ENCODE measurements at places on chromosomes 1 and 21. TPM values are rescaled to one million over a fixed set of nuclear protein-coding genes. Genes with fewer than 3 reads are reported as not detected.

- no peak for DNase-seq
These were observed 204.9 kb downstream of the TBX15 start for GRCh38 chr1:118783095-118783758.

GRCh38 chr21:43354666-43355065 lies 72.3 kb downstream of the SIK1 start:
- DNase-seq = no peak

GRCh38 chr1:26358411-26359384 lies 4.8 kb upstream of the CRYBG2 start:
- peak; percentile 97 for DNase-seq

- DNase-seq = no peak
These were observed 105.9 kb downstream of the GPATCH2 start for GRCh38 chr1:217524787-217525520.

SYT2 gene
- not detected for total RNA-seq

NKAIN1 gene
- total RNA-seq = not detected

- no peak for DNase-seq
These were observed 1.5 kb downstream of the GCLM start for GRCh38 chr1:93907718-93908117.

DNA sequence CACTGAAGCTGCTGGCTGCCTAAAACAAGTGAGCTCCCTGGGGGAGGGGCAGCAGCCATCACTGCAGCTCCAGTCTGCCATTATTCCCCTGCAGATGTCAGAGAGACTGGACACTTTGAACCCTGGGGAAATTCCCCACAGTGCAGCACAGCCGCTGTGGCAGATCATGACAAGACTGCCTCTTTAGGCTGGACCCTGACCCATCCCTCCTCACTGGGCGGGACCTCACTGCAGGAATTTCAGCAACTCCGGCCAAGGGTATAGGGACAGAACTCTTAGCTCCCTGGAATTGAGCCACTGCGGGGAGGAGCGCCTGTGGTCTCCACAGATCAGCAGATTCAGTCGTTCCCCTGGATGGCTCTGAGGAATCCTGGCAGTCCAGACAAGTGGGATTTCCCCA lies 964.6 kb downstream of the BRINP3 start:
- no peak for DNase-seq

- DNase-seq = no peak
These were observed 3.4 kb downstream of the TNFRSF25 start for GRCh38 chr1:6462412-6463119.

GRCh38 chr1:181140891-181141290 lies 52.4 kb downstream of the IER5 start:
- DNase-seq = no peak

HEYL gene
- 0.17 TPM for total RNA-seq

DNA sequence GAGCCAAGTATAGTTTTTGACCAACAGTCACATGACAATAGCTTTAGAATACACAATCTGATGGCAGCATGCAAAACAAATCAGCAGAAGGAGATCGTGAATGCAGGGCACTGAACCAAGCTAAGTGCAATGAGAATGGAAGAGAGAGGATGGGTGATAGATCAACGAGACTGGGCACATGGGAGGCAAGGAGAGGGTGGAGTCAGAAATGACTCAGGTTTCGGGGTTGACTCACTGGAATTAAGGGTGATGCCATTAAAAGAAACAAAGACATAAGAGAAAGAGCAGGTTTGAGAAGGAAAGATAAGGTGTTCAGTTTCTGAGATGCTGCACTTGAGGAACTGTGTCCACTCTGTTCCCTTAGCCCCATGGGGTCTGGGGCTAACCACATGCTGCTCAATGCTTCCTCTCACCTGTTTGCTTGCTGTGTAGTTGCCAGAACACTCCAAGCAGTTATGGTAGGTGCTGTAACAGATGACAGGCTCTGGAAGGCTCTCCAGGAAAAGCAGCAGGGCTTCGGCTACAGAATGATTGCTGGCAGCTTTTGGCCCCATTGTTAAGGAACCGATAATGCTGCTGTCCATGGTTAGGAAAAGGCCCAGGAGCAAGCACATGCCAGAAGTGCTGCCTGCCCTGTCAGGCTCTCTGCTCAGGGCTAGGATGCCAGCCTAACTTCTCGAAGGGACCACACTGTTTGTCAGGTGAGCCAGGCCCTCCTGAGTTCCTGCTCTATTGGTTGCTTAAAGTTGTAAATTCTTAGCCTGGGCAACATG lies 6.1 kb upstream of the MTF1 start:
- peak; percentile 84 for DNase-seq

DNA sequence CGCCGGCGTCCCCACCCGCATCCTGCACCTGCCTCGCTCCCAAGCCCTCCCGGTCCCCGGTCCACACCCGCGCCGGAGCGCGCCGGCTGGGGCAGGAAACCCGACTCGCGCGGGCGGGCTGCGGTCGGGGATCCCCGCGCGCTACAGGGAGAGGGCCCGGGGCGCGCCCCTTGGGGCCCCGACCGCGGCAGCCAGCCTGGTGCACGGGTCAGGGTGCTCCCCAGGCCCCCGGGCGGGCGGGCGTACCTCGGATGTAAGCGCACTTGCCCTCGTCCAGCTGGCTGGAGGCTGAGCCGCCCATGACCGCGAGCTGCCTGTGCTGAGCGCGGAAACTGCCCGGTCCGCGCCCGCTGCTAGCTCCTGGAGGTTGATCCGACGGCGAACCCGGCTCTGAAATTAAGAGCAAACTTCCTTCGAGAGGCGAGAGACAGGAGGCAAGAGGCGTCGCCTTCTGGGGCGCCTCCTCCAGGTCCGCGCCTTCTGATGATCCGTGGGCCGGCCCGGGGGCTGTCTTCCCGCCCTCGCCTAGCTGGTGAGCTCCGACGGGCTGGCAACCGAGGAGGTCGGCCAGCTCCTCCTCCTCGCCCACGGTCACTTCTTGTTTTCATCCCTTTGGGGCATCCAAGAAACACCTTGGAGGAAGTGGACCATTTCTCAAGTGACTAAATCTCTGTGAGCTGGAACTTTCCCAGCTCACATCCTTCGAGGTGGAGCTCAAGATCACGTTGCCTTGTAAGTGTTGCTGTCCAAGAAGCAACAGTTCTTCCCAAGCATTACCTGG lies at the start of gene NIBAN1:
NIBAN1 (minus strand) TSS at position 453 of the 781 bp plus-strand sequence; CDS start at position 301, 152 bp downstream.
- DNase-seq = peak; percentile 50

ETV3L gene
- not detected for total RNA-seq

- no peak for DNase-seq
These were observed 244.6 kb upstream of the NEGR1 start for GRCh38 chr1:72526926-72527325.

GRCh38 chr1:53945433-53946251 lies at the start of gene IFT25:
Gene IFT25 (minus strand): TSS chr1:53945699. CDS start chr1:53940082, 5,617 bp downstream.
- peak; percentile 99 for DNase-seq

- DNase-seq = no peak
These were observed 741 bp downstream of the RGS2 start for GRCh38 chr1:192809307-192810252.

AK5 gene
- 1.2 TPM for total RNA-seq

RHOU gene
- not detected for total RNA-seq

RAB25 gene
- total RNA-seq = 129 TPM

ZBED6 gene
- 32.7 TPM for total RNA-seq

CD5L gene
- total RNA-seq = not detected

PPM1J gene
- 6.0 TPM for total RNA-seq

- no peak for DNase-seq
These were observed 118.7 kb downstream of the UBR4 start for GRCh38 chr1:19091196-19091953.

- no peak for DNase-seq
These were observed 20.1 kb downstream of the ZNF691 start for GRCh38 chr1:42866549-42866948.

DNA sequence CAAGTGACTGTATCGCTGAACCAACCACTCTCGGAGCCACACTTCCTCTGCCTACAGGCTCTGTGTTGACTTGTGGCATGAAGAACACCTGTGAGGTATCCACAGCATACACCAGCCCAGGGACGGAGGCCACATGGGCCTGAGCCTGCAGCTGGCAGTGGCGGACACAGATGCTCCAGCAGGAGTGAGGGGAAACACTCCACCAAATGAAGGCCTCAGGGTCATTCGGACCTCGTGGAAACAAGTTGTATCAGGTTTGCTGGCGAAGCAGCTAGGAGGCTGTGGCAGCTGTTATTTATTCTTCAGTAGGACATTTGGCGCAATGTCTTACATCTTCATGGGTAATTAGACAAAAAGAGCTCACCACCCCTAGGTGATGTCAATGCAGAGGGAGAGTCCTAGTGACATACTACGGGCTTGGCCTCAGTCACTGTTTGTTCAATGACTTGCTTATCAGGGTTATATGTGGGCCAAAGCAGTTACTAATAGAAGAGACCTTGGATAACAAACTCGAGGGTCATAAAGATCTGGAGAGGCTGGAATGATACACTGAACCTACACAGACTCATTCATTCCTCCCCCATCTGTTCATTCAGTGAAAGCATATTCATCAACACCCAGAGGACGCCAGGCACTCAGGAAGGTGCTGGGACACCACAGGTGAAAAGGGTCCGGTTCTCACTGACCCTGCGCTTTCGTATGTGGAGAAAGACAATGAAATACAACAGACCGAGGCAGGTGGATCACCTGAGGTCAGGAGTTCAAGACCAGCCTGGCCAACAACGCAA lies 11.6 kb upstream of the ETS2 start:
- no peak for DNase-seq

DNA sequence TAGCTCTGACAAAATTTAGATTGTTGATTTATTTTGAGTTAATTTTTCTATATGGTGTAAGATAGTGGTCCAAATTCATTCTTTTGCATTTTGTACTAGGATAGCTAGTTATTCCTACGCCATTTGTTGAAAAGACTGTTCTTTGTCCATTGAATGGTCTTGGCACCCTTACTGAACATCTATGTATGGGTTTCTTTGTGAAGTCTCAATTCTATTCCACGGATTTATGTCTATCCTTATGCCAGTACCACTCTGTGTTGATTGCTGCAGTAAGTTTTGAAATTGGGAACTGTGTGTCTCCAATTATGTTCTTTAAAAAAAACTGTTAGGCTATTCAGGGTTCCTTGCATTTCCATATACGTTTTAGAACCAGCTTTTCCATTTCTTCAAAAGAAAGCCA lies 145.7 kb downstream of the ZNF644 start:
- DNase-seq = no peak

DNA sequence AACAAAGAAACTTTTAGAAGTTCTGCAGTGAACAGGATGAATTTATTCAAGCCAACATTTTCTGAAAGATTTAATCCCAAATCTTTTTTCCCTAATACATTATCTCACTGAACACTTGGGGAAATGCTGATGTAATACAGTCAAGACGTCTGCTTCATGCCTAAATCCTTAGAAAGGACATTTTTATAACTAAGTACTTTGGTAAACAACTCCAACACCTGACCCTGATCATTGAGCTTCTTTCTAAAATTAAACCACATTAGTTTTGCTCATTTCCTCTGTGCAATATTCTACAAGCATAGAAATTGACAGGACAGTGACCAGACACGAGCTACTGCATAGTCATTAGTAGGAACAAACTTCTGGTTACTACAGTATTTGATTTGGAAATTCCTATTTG lies 183.5 kb downstream of the TPR start:
- no peak for DNase-seq

GRCh38 chr1:7967651-7968050 lies 6.1 kb downstream of the PARK7 start:
- no peak for DNase-seq

- DNase-seq = no peak
These were observed 578.5 kb upstream of the ZP4 start for GRCh38 chr1:238469146-238469631.

ANKRD65 gene
- total RNA-seq = 14.7 TPM

TMOD4 gene
- 1.2 TPM for total RNA-seq

ZCCHC17 gene
- 25.8 TPM for total RNA-seq

DNA sequence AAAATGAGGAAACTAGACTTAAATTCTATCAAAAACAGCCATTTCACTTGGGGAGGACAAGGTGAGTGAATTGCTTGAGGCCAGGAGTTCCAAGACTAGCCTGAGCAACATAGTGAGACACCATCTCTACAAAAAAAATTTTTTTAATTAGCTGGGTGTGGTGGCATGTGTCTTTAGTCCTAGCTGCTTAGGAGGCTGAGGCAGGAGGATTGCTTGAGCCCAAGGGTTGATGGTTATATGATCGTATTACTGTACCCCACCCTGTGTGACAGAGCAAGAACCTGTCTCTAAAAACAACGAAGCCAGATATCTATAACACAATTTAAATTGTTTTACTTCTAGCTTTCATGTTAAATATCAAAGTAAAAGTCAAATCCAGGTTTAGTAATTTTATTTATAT lies 126.1 kb upstream of the HP1BP3 start:
- no peak for DNase-seq

ARPC5 gene
- 143 TPM for total RNA-seq

DNA sequence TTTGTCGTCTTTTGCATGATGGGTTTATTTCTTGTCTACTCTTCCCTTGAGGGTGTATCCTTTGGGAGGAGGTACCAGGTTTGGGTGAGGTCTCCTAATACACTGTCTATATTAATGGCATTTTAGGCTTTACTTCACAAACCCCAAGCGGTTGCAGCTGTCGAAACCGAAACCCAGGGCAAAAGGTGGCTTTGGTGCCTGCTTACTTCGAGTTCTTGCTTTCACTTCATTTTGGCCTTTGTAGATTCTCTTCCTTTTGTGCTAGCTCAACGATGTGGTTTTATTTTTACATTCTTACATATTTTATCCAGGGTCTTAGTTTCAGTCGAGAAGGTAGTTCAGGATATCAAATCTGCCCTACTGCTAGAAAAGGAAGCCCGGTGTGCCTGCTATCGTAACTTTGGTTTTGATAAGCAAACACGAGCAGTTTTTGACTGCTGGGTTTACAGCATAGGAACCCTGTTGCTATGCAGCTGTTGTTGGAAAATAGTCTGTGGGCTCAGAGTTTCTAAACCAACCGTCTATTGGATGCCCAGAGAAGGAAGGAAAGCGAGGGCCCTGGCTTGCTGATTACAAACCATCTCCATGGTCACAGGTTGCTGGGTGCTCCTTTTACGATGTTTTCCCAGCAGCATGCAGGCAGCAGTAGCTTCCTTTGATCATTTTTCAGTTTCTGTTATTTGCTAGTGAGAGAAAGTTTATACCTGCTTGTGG lies 9.8 kb upstream of the TSPAN2 start:
- peak; percentile 95 for DNase-seq

CELA3B gene
- not detected for total RNA-seq

MARK1 gene
- total RNA-seq = 1.9 TPM

KRTAP21-2 gene
- not detected for total RNA-seq
